ENCODE measurements at places on chromosomes 4 and X.

- no peak for DNase-seq
Measured at GRCh38 chr4:157898836-157899605, 273.8 kb downstream of the GASK1B start.

DNA sequence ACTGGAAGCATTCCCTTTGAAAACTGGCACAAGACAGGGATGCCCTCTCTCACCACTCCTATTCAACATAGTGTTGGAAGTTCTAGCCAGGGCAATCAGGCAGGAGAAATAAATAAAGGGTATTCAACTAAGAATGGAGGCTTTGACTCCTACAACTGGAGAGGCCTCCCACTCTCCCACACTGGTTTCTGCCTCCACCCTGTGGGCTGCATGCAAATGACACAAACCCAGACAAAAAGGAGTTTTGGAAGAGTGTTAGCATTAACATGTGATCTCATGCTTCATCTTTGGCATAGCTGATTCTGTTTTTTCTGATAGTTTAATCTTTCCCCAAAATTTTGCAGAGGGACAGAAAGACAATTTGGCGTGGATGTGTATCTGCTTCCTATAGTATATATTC lies 80.8 kb upstream of the IQCM start:
- no peak for DNase-seq

DNA sequence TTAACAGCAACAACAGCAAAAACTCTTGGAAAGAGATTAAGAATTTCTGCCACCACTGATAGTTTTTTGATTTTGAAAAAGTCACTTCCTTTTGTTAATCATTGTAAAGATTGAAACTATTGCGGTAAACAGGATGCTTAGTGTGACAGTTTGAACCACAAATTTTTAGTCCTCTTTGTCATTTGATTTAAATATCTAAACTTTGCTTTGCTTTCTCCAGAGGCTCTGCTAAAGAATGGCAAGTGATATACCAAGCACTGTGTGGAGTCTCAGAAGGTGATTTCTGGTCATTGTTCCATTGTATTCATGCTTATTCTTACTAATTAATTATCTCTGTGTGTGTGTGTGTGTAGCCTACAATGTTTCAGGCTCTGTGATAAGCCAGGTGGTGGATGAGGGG lies 155.6 kb downstream of the BMPR1B start:
- no peak for DNase-seq

- DNase-seq: no peak
Measured at GRCh38 chr4:110678517-110679227, 55.8 kb upstream of the PITX2 start.

DNA sequence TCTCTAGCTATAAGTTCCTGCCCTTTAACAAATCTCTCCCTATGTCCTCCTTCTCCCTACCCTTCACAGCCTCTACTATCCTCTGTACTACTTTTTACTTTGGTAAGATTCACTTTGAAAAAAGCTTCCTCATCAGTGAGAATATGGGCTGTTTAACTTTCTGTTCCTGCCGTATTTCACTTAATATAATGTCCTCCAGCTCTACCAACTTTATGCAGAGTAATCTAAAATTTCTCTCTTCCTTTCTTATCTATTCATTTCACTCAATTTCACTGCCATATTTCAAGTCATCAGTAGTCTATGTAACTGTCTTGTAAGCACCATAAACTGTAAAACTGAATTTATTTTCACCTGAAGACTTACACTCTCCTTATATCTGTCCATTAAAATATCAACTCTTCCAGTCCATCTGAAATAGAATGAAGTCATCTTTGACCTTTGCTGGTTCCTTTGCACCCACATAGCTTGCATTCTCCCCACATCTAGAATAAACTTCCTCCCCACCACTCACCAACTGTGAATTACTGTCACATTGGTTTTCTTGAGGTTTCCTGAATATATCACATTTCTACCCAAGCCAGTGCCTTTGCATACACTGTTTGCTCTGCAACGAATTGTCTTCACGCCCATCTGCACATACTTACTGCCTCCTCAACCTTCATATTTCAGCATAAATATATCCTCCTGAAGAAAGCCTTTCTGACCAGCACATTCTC lies 54.6 kb downstream of the ARAP2 start:
- DNase-seq: no peak

- peak; percentile 27 for DNase-seq
Measured at GRCh38 chr4:138592796-138593195, 350.6 kb upstream of the SLC7A11 start.

- DNase-seq: no peak
Measured at GRCh38 chrX:45768666-45769236, 568.1 kb upstream of the DIPK2B start.
